ENCODE measurements at places on chromosomes 12 and 14.

GRCh38 chr14:59564366-59564765 lies 12.2 kb downstream of the CCDC175 start:
- DNase-seq = no peak

- DNase-seq = no peak
Observed at GRCh38 chr12:54525383-54525782, 24.0 kb upstream of the PDE1B start.

GRCh38 chr12:107468182-107468581 lies 217.4 kb upstream of the PWP1 start:
- DNase-seq = no peak

- no peak for DNase-seq
Observed at GRCh38 chr14:29796853-29797252, 130.8 kb downstream of the PRKD1 start.
